Stomach (tissue), 19 donors: ENCODE measurements at places on chromosomes 4 and X. TPM values are rescaled to one million over a fixed set of nuclear protein-coding genes. Genes with fewer than 3 reads are reported as not detected.

- H3K4me1 ChIP-seq: peaks cover 6% of the 10 kb centered on the region
- no peak overlapping the region for H3K27ac ChIP-seq
- H3K27me3 ChIP-seq: no peaks in the 10 kb centered on the region
- no peak overlapping the region for H3K4me3 ChIP-seq
- H3K36me3 ChIP-seq: no peaks in the 10 kb centered on the region
Observed at GRCh38 chr4:4663028-4663427, 121.2 kb upstream of the STX18 start.

DNA sequence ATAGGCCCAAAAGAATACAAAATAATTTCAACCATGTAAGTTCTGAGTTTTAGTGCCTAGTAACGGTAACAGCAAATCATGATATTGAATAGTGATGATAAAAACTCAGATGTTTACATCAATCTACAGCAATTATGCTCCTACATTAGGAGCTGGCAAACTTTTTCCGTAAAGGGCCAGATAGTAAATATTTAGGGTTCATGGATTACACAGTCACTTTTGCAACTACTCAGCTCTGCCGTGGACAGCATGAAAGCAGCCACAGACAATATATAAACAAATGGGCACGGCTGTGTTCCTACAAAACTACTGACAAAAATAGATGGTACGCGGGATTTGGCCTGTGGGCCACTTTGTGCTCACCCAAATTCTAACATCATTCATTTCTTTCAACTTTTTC, 167.8 kb upstream of the NAP1L5 start:
- no peak for DNase-seq
- no peaks in the 10 kb centered on the region for H3K36me3 ChIP-seq
- no peak overlapping the region for H3K4me3 ChIP-seq
- no peaks in the 10 kb centered on the region for H3K4me1 ChIP-seq
- no peaks in the 10 kb centered on the region for H3K27me3 ChIP-seq

- DNase-seq: no peak
- H3K4me3 ChIP-seq: no peak overlapping the region
- H3K27me3 ChIP-seq: peaks cover 4% of the 10 kb centered on the region
- no peaks in the 10 kb centered on the region for H3K36me3 ChIP-seq
- no peaks in the 10 kb centered on the region for H3K4me1 ChIP-seq
Observed at GRCh38 chr4:121973816-121974215, 22.0 kb upstream of the TRPC3 start.

The TIGD2 gene
- 8.5 TPM for total RNA-seq

The CXorf51B gene
- not detected for total RNA-seq

DNA sequence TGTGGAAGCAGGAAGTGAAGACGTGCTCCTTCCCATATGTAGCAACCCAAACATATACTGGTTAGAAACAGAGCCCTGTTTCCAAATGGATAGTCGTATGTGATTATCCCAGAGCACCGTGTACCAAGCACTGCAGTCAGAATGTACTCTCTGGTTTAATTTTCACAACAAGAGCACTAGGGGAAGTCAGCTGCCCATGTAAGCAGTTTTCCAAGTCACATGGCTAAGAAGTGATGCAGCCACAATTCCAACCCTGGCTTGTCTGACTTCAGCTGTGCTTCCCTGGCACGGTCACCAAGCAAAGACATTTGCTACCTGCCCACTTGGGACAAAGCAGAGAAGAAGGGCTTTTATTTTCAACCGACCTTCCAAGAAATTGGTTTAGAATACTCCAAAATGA, 28.2 kb upstream of the CEP135 start:
- H3K27me3 ChIP-seq: no peaks in the 10 kb centered on the region
- DNase-seq: no peak
- H3K36me3 ChIP-seq: no peaks in the 10 kb centered on the region
- H3K27ac ChIP-seq: no peak overlapping the region
- H3K4me1 ChIP-seq: no peaks in the 10 kb centered on the region
- H3K4me3 ChIP-seq: no peak overlapping the region

DNA sequence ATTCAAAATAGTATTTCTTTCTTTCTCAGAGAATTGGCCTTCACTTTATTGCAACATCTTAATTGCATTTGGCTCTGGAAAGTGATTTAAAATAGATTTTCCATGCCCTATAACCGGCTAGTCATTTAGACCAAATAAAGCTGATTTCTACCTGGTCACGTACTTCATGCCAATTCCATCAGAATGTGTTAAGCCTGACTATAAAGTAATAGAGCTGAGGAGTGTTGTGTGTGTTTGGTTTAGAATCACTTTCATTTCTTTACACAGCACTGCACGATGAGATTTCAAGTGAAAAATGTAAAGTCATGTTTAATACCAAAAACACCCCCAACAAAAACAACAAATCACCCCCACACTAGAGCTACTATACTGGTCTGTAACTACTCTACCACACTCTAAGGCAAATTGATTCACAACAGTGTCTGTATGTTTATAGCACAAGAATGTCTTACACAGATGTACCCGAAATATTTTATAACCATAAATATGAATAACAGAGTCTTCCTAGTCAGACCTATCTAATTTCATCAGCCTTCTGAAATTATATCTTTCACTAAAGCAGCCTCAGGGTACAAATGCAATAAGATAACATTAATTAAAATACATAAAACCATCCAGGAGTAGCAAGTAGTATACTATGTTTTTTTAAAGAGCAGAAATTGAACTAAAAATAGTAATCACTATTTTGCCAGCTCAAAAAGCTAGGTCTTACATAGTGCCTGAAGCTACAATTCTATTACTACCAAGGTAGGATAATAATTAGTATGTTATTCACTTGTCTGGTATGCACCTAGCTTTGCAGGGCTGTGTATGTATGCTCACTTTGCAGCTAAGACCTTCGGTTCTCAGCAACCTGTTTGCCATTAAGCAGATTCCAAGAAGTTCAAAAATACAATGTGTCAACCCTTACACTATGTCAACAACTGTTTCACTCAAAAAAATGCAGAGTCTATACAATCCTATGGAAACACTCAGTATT, 28.4 kb downstream of the APBB2 start:
- no peaks in the 10 kb centered on the region for H3K36me3 ChIP-seq
- H3K4me1 ChIP-seq: peaks cover 38% of the 10 kb centered on the region
- H3K27ac ChIP-seq: no peak overlapping the region
- H3K4me3 ChIP-seq: no peak overlapping the region

The TEX11 gene
- total RNA-seq: not detected

GRCh38 chr4:147447786-147448185, 33.1 kb upstream of the EDNRA start:
- H3K36me3 ChIP-seq: no peaks in the 10 kb centered on the region
- no peak for DNase-seq
- H3K27ac ChIP-seq: no peak overlapping the region
- H3K4me1 ChIP-seq: no peaks in the 10 kb centered on the region
- no peak overlapping the region for H3K4me3 ChIP-seq
- H3K27me3 ChIP-seq: no peaks in the 10 kb centered on the region

The CCKAR gene
- not detected for total RNA-seq

The NDST4 gene
- total RNA-seq: not detected

DNA sequence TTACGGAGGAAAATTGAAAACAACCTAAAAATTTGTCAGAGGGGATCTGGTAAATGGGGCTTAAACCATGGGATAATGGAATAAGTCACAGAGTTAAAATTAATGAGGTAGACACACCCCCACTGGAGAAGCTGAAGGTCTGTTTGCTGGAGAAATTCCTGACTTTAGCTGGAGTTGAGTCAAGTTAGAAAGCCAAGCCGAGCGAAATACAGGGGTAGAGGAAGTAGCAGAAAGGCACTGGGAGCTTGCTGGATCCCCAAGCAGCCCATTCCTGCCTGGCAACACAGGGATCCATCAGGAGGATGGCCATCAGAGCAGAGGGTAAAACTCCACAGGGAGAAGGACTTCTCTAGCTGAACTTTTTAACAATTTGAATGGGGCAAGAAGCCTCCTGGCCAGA, 163.8 kb downstream of the ATRX start:
- H3K4me3 ChIP-seq: no peak overlapping the region
- no peak overlapping the region for H3K27ac ChIP-seq
- peaks cover 8% of the 10 kb centered on the region for H3K4me1 ChIP-seq
- no peak for DNase-seq

DNA sequence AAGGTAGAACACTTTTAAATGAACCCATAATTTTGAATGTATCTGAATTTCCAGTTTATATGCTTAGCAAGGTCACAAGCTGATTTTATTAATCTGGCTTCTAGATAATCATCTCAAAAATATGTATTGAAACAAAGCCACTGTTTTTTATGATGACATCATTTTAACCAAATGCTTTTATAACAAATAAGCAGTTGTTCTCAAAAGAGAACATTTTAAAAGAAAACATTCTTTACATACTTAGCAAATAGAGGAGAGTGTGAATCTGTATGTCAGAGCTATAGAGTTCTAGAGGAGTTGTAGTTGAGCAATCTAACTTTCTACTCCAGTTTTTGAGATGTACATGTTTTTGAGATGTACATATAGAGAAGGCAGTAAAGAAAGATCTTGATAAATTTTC, 42.5 kb downstream of the LAMP2 start:
- H3K27me3 ChIP-seq: no peaks in the 10 kb centered on the region
- no peaks in the 10 kb centered on the region for H3K4me1 ChIP-seq
- no peak overlapping the region for H3K27ac ChIP-seq
- no peak for DNase-seq

The RIPPLY1 gene
- not detected for total RNA-seq

GRCh38 chrX:27660878-27661277, 70.7 kb downstream of the DCAF8L2 start:
- H3K36me3 ChIP-seq: no peaks in the 10 kb centered on the region
- no peak overlapping the region for H3K27ac ChIP-seq
- no peak overlapping the region for H3K4me3 ChIP-seq
- no peaks in the 10 kb centered on the region for H3K4me1 ChIP-seq
- no peak for DNase-seq
- H3K27me3 ChIP-seq: no peaks in the 10 kb centered on the region

- DNase-seq: no peak
- H3K4me3 ChIP-seq: no peak overlapping the region
- no peak overlapping the region for H3K27ac ChIP-seq
Observed at GRCh38 chr4:24477919-24478318, 106.4 kb downstream of the DHX15 start.

DNA sequence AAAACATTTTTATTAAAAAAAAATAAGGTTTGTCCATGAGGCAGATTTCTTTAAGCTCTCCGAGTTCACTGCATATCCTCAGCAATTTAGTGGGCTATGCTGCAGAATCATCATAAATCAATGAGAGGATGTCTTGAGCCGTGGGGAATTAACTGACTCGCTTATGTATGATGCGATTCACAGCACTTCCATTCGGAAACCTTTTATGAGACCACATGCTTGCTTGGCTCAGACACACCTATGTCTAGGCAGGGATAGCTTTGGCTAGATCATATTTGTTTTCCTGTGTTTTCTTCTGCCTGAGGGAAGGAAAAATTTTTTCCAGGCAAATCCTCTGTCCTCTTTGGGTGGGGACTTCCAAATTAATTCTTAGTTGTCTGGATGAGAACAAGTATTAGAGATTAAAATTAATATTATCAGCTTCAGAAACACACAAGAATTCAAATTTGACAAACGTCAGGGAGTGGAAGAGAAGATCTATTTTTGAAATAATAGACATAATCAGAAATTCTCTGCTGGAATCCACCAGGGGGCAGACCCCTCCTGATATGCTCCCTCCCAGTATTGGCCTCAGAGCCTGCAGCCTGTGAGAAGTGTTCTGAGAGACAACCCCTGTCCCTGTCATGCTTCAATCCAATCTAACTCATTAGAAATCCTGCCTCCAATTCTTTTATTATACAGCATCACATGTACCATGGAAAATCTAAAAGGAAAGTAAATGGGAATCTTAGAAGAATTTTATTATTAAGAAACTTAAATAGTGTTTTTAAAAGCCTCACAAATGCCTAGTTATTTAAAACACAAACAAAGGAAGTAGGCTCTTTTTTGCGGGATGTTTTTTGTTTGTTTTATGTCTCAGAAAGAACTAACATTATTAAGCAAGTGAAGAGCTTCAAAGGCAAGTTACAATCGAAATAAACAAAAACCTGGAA, 345.1 kb upstream of the TACR3 start:
- no peak overlapping the region for H3K27ac ChIP-seq
- no peaks in the 10 kb centered on the region for H3K4me1 ChIP-seq
- no peaks in the 10 kb centered on the region for H3K36me3 ChIP-seq

- no peak for DNase-seq
- no peaks in the 10 kb centered on the region for H3K4me1 ChIP-seq
Observed at GRCh38 chrX:100747090-100747489, 15.2 kb upstream of the SYTL4 start.

DNA sequence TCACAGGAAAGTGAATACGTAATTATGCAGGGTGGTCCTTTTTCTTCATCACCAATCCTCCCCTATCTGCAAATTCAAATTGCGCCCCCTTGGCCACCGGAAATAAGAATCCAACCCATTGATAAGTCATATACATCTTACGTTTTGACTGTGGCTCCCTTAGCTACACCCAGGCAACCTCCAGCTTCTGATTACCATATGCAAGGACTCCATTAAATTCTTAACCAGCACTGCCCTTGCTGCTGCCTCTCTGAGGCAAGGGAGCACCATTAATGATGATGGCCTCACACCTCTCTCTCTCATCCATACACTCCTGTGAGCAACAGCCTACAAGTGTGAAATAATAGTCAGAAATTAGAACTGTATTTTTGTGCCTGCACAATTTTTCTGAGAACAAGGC, 106.0 kb upstream of the NOCT start:
- DNase-seq: no peak
- no peak overlapping the region for H3K4me3 ChIP-seq
- H3K36me3 ChIP-seq: no peaks in the 10 kb centered on the region
- H3K27ac ChIP-seq: peak overlapping the region; percentile 66

DNA sequence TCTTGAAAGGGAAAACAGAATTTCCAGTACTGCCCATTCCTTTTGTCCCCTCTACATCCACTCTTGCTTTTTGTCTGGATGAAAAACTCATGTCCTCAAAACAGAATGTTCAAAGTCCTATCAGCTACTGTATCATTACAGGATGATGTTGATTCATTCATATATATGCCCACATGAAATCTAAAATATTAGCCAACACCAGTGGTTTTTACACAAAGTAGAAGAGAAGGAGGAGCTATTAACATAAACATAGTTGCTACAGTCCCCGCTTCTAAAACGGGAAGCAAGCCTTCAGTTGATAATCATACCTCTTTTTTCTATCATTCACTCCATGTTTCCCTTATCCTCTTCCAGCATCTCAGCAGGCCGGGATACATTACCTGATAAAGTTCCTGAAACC, 7.7 kb upstream of the THOC2 start:
- H3K27ac ChIP-seq: no peak overlapping the region
- H3K4me3 ChIP-seq: no peak overlapping the region
- no peaks in the 10 kb centered on the region for H3K36me3 ChIP-seq
- DNase-seq: no peak
- H3K27me3 ChIP-seq: no peaks in the 10 kb centered on the region

The MAGEA8 gene
- not detected for total RNA-seq
